Hematopoietic multipotent progenitor cell treated with erythropoietin and hydrocortisone succinate and interleukin-3 and kit ligand, for 8 days (in vitro differentiated cells): ENCODE measurements at places on chromosomes 2 and 18.
A peak's percentile ranks its signal among the peaks of the same experiment; 100 is the strongest.

GRCh38 chr2:102522890-102523289 is 49.9 kb downstream of the SLC9A4 start:
- no peak for DNase-seq

DNA sequence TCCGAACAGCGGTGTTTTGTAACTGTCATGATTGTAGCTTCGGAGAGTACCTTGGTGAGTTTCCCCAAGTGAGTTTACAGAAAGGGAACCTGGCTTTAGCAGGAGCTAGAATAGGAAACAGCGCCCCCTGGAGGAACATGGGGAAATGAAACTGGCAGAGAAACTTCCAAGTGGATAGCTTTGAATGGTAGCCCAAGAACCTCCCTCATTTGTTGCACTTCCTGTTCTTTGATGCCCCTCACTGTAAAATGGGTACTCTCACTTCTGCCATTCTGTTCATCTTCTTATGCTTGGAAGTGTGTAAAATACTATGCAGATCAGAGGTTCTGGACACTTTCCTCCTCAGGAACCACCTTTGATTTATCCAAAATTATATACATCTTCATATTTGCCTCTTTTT is 36.2 kb downstream of the CHST10 start:
- peak; percentile 83 for DNase-seq

GRCh38 chr2:119106301-119106897 is 52.2 kb downstream of the C1QL2 start:
- DNase-seq = peak; percentile 59

DNA sequence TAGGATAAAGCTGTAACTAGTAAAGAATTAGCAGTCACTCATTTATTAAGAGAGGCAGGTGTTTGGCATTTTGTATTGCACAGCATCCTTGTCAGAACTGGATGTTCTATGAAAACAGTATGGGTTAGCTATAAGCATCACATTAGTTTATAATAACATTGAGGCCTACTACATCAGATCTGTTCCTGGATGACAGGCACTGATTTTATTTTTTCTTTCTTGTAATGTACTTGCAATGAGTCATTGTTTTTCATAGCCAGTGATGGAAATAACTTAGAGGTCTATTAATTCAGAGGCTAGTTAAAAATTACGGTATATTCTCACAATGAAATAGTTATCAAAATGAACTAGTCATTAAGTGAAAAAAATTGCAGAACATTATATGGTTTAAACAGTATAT is 13.0 kb upstream of the RMDN2 start:
- DNase-seq = no peak

DNA sequence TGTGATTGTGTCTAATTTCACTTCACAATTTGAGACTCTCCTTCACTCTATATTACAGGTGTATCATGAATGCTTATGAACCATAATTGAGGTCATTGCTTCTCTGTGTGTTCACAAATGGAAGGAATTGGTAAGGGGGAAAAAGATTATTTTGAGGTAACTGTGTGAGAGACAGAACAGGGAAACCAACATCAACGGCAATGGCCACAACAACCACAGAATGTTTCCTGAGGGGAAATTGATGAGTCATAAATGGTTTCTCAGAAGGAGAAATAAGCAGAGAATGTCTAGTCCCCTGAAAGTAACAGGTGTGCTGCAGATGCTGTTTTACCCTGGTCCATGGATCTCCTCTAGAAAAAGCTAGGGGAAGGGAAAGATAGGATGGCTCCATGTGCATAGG is 361.2 kb upstream of the GALNT5 start:
- no peak for DNase-seq

DNA sequence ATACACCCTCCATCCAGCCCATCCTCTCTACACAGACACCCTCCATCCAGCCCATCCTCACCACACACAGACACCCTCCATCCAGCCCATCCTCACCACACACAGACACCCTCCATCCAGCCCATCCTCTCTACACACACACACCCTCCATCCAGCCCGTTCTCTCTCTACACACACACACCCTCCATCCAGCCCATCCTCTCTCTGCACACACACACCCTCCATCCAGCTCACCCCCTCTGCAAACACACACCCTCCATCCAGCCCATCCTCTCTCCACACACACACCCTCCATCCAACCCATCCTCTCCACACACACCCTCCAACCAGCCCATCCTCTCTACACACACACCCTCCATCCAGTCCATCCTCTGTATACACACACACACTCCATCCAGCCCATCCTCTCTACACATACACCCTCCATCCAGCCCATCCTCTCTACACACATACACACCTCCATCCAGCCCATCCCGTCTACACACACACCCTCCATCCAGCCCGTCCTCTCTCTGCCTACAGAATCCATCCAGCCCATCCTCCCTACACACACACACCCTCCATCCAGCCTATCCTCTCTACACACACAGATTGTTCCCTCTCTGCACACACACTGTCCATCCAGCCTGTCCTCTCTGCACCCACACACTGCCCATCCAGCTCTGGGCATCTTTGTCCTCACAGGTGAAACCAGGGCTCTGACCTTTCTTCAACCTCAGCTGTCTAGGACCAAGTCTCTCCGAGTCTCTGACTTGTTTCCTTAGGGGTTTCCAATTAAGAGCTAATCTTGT is 81.2 kb downstream of the EIPR1 start:
- no peak for DNase-seq

DNA sequence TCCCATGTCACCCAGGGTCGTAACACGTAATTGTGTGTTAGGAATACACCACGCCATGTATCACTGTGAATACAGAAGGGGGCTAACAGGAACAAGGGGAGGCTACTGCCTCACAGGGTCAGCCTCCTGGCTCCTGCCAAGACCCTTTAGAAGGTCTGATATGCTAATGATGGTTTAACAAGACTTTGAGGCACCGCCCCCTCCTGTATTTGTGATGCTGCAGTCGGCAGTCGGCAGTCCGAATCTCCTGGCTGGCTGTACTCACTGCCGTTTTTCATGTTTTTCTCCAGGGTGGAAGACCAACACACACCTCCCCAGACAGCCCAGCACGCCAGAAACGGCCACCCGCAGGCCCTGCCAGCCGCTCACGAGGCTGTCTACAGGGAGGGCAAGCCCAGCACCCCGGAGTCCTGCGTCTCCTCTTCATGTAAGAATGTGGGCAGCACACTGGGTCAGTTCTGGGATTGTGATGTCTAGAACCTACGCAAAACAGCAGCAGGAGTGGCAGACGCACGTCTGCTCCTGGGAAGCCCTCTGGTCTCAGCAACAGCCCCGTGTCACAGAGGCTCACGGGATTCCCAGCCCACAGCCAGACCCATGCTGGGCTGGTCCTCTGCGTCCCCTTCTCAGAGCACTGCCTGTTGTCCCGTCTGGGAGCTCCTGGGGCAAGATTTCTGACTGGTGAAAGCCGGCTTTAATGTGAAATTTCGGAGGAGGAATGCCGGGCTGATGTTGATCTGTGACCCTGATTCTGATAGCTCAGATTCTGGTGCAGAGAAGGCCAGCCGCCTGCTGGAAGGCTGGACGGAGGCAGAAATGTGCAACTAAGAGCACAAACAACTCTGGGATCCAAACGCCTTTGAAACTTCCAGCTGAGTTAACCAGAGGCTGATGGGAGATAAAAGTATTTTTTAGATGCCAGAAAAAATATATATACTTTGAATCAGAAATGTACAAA is 39.7 kb upstream of the B3GNT7 start:
- DNase-seq = no peak

GRCh38 chr2:101123795-101124471 is 27.2 kb downstream of the TBC1D8 start:
- DNase-seq = no peak
